Uterus (tissue), 4 donors: ENCODE measurements at places on chromosomes 5 and 9. TPM values are rescaled to one million over a fixed set of nuclear protein-coding genes. Genes with fewer than 3 reads are reported as not detected.

The ADAMTS6 gene
- total RNA-seq: 4.9 TPM

The NR4A3 gene
- total RNA-seq: 1.1 TPM

The ZNF484 gene
- 16.5 TPM for total RNA-seq

The HAVCR1 gene
- not detected for total RNA-seq

The CACNA1B gene
- total RNA-seq: not detected

The MARCHF3 gene
- 11.9 TPM for total RNA-seq

DNA sequence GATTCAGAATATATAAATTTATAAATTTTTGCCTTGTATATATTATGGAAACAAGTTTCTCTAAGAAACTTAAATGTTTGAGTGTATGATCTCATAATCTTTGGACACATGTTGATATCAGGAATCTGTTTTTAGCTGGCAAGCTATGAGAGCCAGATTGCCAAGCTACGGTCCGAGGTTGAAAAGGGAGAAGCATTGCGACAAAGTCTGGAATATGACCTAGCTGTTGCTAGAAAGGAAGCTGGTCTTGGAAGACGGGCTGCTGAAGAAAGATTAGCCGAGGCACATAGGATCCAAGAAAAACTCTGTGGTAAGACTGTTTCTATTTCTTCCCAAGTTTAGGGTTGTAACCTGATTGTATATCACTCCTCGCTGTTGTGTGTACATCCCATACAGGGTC lies 25.9 kb downstream of the CCDC171 start:
- no peaks in the 10 kb centered on the region for H3K4me1 ChIP-seq
- no peak for DNase-seq
- no peak overlapping the region for H3K4me3 ChIP-seq
- H3K27me3 ChIP-seq: no peaks in the 10 kb centered on the region
- H3K27ac ChIP-seq: no peak overlapping the region

DNA sequence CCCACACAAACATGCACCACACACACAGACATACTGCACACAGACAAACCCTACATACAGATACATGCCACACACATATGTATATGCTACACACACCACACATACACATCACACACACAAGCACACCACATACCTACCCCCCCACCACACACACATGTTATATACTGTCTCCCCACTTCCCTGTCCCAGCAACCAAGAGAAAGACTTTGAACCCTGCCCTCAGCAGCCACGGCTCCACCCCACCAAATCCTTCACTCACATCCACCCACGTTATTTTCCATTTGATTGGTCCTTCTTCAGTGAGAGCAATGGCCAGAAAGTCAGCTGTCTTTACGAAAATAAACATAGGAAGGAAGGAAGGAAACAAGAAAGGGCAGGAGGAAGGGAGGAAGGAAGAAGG lies 479.8 kb downstream of the DIRAS2 start:
- H3K4me3 ChIP-seq: no peak overlapping the region
- no peaks in the 10 kb centered on the region for H3K4me1 ChIP-seq
- H3K27ac ChIP-seq: no peak overlapping the region
- no peaks in the 10 kb centered on the region for H3K27me3 ChIP-seq
- DNase-seq: no peak
- no peaks in the 10 kb centered on the region for H3K36me3 ChIP-seq

- no peak overlapping the region for H3K27ac ChIP-seq
- no peak for DNase-seq
- no peak overlapping the region for H3K4me3 ChIP-seq
- H3K27me3 ChIP-seq: no peaks in the 10 kb centered on the region
Measured at GRCh38 chr5:172093559-172093958, 87.1 kb upstream of the FBXW11 start.

- H3K4me3 ChIP-seq: no peak overlapping the region
- no peaks in the 10 kb centered on the region for H3K27me3 ChIP-seq
- H3K4me1 ChIP-seq: no peaks in the 10 kb centered on the region
- H3K36me3 ChIP-seq: no peaks in the 10 kb centered on the region
- no peak overlapping the region for H3K27ac ChIP-seq
- DNase-seq: no peak
Measured at GRCh38 chr9:20197976-20198685, 409.3 kb upstream of the SLC24A2 start.

DNA sequence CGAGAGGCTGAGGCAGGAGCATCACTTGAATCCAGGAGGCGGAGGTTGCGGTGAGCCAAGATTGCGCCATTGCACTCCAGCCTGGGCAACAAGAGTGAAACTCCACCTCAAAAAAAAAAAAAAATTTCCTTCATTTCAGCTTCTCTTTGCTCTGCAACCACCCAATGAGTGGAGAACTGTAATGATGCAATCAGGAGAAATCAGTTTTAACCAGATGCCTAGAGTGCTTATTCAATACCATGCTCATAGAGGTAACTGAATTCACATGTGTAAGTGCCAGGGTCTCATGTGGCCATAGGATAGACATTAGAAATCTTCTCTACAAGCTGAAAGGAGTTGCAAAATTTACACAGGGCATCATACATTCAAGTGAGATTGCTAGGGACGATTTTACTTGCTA lies 70.6 kb downstream of the HMHB1 start:
- H3K36me3 ChIP-seq: no peaks in the 10 kb centered on the region
- no peak overlapping the region for H3K4me3 ChIP-seq
- H3K27ac ChIP-seq: no peak overlapping the region
- H3K4me1 ChIP-seq: peaks cover 5% of the 10 kb centered on the region
- H3K27me3 ChIP-seq: no peaks in the 10 kb centered on the region

GRCh38 chr5:14197056-14197455 lies 53.9 kb downstream of the TRIO start:
- H3K27ac ChIP-seq: no peak overlapping the region
- no peak overlapping the region for H3K4me3 ChIP-seq
- DNase-seq: no peak
- H3K4me1 ChIP-seq: peaks cover 7% of the 10 kb centered on the region

DNA sequence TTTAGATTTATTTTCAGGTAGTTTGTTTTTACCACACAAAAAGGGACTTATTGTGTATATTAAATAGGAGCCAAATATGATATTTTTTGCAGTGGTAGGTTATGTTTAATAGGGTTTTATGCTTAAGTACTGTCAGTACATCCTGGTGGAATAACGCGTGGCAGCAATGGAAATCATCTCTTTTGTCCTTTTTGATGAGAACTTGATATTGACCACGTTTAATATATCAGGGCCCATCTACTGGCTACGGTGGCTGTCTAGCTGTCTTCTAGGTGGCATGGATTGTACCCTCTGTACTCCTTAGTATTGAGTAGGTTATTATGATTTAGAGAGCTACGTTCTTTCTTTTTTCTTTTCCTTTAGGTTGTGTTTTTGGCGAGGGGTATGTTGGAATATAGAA lies 2.6 kb downstream of the BASP1 start:
- H3K27me3 ChIP-seq: no peaks in the 10 kb centered on the region
- H3K27ac ChIP-seq: no peak overlapping the region
- no peaks in the 10 kb centered on the region for H3K4me1 ChIP-seq

DNA sequence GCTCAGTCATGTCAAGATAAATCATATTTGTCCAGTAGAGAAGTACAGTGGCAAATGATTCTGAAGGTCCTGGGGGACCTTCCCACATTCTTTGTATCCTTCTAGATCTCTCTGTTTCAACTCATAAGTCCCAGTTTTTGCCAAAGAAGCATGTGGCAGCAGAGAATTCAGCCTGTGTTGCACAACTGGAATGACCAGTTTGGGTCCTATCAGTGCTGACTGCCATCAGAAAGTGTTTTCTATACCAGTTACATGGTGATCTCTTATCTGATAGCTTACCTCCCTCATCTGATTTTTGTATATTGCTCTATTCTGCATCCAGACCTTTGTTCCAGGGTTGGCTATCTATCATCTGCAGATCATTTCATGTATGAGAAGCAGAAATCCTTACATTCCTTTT lies 21.7 kb downstream of the GM2A start:
- H3K27ac ChIP-seq: no peak overlapping the region
- no peaks in the 10 kb centered on the region for H3K4me1 ChIP-seq
- no peaks in the 10 kb centered on the region for H3K27me3 ChIP-seq
- H3K36me3 ChIP-seq: no peaks in the 10 kb centered on the region

DNA sequence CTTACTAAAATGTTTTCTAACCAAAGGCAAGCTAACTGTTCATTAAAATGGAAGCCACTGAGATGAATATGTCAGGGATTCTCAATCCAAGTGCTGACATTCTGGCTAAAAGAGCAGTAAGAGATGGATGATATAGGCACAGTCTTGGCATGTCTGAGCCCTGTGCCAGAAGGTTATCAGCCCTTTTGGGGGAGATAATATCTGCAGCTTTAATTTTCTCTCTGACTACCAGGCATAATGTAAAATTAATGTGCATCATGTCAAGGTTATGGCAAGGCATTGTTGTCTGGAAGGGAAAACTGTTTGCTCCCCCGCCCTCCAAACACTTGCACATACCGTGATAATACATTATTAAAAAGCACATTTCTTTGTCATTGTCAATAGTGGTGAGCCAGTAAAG lies 609.8 kb downstream of the ZNF608 start:
- no peaks in the 10 kb centered on the region for H3K4me1 ChIP-seq
- no peaks in the 10 kb centered on the region for H3K36me3 ChIP-seq
- no peak overlapping the region for H3K4me3 ChIP-seq
- no peak for DNase-seq
- H3K27me3 ChIP-seq: no peaks in the 10 kb centered on the region

DNA sequence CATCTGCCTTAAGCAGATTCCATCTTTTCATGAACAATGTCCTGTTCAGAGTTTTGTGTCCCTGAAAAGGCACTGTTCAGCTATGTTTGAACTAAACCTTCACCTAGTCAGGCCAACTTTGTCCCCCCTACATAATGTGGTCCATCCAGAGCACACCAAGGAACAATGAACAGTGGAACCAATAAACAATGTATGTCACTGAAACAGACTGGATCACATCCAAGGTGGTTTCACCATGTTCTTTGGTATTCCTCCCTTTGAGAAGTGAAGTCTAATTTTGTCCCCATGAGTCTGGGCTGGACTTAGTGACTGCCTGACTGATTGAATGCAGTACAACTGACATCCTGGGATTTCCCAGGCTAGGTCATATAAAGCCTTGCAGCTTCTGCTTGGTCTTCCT lies 174.5 kb downstream of the SLC24A2 start:
- no peaks in the 10 kb centered on the region for H3K27me3 ChIP-seq
- no peaks in the 10 kb centered on the region for H3K4me1 ChIP-seq
- H3K27ac ChIP-seq: no peak overlapping the region
- no peak for DNase-seq

DNA sequence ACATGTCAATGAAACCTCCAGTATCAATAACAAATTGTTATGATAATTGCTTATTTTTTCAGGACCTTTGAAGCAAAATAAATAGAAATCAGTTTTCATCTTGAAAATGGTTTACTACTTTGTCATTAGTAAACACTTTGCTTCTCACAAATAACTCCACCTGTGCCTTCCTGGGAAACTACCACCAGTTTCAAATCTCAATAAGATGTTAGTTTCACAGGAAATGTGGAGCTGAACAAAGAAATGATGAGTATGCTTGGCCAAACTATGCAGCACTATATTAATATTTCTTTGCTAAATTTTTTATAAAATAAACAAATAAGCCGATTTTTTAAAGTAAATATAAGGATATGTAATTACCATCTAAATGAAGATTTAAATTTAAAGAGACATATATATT lies 221.5 kb upstream of the HAPLN1 start:
- no peak for DNase-seq
- no peak overlapping the region for H3K27ac ChIP-seq
- H3K36me3 ChIP-seq: no peaks in the 10 kb centered on the region
- no peaks in the 10 kb centered on the region for H3K4me1 ChIP-seq

DNA sequence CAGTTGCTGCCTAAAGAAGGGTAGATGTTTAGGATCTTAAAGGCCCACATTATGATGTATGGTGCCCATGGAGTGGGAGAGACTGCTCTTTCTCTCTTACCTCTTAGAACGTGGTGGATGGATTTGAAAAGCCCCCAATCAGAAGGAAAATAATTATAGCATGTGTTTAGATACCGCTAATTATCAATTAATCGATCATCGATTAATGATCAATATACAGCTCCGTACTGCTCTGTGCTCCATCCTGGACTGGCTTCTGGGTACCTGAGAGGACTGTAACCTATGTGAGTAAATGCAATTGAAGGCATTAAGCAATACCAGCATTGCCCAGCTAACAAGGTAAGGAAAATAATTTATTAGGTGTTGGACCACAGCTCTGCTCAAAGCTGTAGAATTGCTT lies 149.1 kb downstream of the MAST4 start:
- no peaks in the 10 kb centered on the region for H3K4me1 ChIP-seq
- no peak overlapping the region for H3K27ac ChIP-seq
- no peak overlapping the region for H3K4me3 ChIP-seq
- DNase-seq: no peak
- no peaks in the 10 kb centered on the region for H3K27me3 ChIP-seq
- H3K36me3 ChIP-seq: no peaks in the 10 kb centered on the region

DNA sequence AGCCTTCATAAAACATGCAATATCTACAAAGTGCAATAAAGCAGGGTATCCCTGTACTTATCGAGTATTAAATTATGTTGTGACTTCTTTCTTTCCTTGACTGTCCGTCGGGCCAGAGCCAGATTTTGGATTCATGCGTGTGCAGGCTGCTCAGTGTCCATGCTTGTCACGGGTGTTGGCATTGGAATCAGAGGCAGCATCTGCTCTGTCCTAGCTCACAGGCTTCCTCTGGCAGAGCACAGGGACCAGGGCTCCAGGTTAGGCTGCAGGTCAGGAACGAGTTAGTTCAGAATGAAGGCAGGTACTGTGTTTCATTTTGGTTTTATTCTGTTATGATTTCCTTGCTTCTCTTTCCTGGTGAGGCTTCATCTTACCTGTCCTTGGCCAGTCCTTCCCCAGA lies 249.8 kb downstream of the AUH start:
- no peaks in the 10 kb centered on the region for H3K27me3 ChIP-seq
- no peak overlapping the region for H3K27ac ChIP-seq
- H3K36me3 ChIP-seq: no peaks in the 10 kb centered on the region
- H3K4me1 ChIP-seq: no peaks in the 10 kb centered on the region
- no peak for DNase-seq
- H3K4me3 ChIP-seq: no peak overlapping the region

DNA sequence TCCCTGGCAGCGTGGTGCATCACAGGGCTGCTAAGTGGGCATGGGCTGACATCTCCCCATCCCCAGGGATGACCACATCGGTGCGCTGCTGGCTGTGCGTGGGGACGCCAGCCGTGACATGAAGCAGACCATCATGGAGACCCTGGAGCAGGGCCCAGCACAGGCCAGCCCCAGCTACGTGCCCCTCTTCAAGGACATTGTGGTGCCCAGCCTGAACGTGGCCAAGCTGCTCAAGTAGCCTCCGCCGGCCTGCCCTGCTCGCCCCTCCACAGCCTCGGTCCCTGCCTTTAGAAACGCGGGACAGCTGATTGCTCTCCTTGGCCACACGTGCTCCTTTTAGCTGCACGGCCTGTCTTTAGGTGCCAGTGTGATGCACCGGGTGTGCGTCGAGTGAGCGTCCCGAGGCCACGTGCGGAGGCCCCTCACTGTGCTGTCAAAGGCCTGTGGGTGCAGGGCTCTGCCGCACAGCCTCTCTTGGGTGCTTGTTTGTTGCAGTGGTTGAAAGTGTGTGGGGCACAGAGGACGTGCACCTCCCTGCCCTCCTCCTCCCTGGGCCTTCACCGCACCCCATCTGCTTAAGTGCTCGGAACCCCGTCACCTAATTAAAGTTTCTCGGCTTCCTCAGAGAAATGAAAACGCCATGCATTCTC lies 23.8 kb downstream of the EXOC3 start:
- H3K36me3 ChIP-seq: no peaks in the 10 kb centered on the region
- no peaks in the 10 kb centered on the region for H3K27me3 ChIP-seq
- DNase-seq: peak; percentile 11
- H3K4me1 ChIP-seq: no peaks in the 10 kb centered on the region

- H3K27me3 ChIP-seq: no peaks in the 10 kb centered on the region
- H3K4me1 ChIP-seq: no peaks in the 10 kb centered on the region
- DNase-seq: no peak
Measured at GRCh38 chr5:21424907-21425306, 1428.2 kb downstream of the CDH12 start.

- no peak for DNase-seq
- H3K36me3 ChIP-seq: no peaks in the 10 kb centered on the region
- no peak overlapping the region for H3K27ac ChIP-seq
- H3K27me3 ChIP-seq: no peaks in the 10 kb centered on the region
Measured at GRCh38 chr9:30744871-30745270, 1639.6 kb upstream of the ACO1 start.
